ENCODE measurements at places on chromosomes 2 and 18. TPM values are rescaled to one million over a fixed set of nuclear protein-coding genes. Genes with fewer than 3 reads are reported as not detected.

The CNTNAP5 gene
- 5.0 TPM for total RNA-seq

DNA sequence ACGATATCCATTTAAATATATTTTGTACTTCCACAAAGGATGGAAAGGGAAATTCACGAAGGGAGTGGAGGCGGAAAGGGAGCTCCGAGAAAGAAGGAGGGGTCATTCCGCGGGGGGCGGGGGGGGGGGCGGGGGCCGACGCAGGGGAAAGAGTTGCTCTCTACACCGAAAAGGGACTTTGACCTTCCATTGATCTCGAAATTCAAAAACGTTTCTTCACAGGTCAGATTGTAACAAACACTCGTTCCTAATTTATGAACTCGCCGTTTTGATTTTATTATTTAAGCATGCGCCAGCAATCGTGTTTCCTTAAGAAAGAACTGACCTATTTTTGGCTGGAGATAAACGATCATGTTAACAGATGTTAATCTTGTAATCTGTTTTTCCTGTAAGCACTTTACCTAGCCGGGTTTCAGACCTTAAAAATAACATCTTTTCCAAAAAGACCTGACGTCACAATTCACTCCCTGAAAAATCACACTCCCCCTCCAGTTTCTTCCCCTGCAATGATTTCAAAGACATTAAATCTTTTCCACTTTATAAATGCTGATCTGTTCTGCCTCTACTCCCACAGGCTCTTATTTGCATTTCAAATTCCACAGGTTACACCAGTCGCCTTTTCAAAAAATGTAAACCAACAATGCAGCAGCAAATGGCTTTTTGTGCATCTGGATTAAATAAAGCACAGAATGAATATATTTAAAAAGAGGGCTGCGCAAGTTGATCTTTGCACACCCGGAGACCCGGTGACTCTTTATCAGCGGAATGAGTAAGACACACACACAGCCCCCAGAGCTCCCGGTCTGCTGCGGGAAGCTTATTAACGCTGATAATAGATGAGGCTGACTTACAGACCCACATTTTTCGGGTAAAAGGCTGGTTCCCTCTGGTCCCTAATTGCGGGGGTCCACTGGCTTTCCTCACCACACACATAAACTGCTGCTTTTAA lies 1.6 kb downstream of the ZNF516 start:
- H3K4me1 ChIP-seq = peaks cover 34% of the 10 kb centered on the region
- peaks cover 10% of the 10 kb centered on the region for H3K36me3 ChIP-seq
- H3K27ac ChIP-seq = peak overlapping the region; percentile 97

GRCh38 chr2:168180483-168180882 lies 66.9 kb downstream of the STK39 start:
- DNase-seq = no peak
- no peak overlapping the region for H3K4me3 ChIP-seq
- peaks cover 1% of the 10 kb centered on the region for H3K27me3 ChIP-seq
- H3K27ac ChIP-seq = no peak overlapping the region
- no peaks in the 10 kb centered on the region for H3K36me3 ChIP-seq
- peaks cover 3% of the 10 kb centered on the region for H3K4me1 ChIP-seq

DNA sequence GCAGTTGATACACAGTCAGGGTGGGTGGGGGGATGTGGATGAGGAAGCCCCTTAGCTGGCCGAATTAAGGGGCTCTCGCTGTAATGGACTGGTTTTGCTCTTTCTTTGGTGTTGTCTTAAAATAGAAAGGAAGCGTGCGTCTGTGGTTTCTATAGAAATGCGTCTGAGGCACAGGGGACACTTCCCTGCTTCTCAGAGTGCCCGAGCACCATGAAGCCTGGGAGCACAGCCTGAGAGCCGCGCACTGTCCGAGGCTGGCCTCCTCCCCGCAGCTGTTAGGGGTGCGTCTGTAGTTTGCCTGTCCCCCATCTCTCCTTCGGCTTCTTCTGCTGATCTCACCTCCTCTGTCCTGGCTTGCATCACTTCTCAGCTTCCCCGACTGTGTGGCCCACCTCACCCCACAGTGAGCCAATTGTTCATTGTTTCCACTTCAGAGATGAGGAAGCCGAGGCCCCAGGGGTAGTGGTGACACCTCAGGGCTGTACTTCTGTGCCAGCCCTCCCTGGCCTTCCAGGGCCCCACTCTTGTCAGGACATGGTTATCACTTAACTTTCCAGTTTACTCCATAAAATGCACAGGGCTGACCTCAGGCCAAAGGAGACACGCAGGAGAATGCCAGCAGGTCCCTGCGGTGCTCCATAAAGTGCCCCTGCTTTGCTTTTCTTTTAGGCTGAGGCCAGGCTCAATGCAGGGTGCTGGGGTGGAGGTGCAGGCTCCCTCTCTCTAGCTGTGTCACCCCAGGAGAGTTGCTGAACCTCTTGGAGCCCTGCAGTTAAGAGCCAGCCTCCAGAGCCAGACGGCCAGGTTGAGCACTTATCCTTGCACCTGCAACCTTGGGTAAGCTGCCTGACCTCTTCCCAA lies 210.6 kb downstream of the SEPTIN10 start:
- no peak for DNase-seq
- no peak overlapping the region for H3K27ac ChIP-seq

DNA sequence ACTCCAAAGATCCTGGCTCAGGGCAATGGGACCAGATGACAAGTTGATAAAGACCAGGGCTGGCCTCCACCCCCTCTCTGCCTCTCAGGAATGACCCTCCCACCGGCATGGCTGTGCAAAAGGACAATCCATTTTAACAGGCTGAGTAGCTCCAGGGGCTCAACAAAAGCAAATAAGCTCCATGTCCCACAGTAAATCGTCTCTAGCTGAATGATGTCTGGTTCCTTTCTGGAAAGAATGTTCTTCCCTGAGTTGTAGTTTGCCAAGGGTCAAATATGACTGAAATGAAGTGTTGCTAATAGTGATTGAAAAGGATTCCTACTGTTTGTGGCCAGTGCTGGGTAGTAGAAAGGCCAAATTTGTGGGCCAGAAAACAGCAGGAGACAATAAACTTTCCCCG lies 434.4 kb upstream of the ETAA1 start:
- no peaks in the 10 kb centered on the region for H3K36me3 ChIP-seq
- H3K27me3 ChIP-seq = no peaks in the 10 kb centered on the region
- H3K4me1 ChIP-seq = no peaks in the 10 kb centered on the region
- H3K27ac ChIP-seq = no peak overlapping the region
- DNase-seq = no peak

The GAD1 gene
- 129 TPM for total RNA-seq

DNA sequence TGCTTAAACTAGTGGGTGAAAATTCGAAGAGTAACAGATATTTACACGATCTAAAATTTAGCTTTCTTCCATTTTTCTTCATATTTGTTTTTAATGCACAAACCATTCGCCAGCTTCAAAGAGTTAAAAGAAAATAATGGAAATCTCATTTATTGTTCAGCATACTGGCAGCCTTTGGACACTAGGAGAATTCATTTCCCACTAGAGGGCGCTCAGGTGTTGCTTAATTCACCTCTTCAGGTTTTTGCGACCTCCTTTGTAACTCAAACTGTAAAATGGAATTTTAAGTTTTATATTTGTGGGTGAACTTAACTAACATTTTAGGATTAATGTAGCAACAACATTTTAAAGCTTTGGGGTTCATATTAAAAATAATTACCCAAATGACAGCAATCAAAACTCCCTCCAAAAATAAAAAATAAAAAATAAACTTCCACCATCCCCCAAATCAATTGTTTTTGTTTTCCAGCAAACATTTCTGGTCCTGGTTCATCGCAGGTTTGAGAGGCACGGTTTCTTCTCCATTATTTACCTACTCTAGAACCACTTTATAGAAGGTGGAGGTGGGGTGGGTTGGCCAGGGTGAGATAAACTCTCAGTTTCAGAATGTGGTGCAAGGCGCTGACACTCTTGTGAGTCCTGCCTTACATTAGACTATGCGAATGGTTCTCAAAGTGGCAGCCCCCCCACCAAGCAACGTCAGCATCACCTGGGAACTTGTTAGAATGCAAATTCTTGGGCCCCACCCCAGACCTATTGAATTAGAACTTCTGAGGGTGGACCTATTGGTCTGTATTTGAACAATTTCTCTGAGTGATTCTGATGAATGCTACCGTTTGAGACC lies 24.7 kb upstream of the PNPT1 start:
- peaks cover 14% of the 10 kb centered on the region for H3K4me1 ChIP-seq
- DNase-seq = peak; percentile 65
- H3K36me3 ChIP-seq = no peaks in the 10 kb centered on the region

All from endothelial cell (in vitro differentiated cells).